ENCODE measurements at places on chromosomes 3 and 15. TPM values are rescaled to one million over a fixed set of nuclear protein-coding genes. Genes with fewer than 3 reads are reported as not detected.

Gene CCDC71
- total RNA-seq: 16.0 TPM

Gene FAM43A
- 2.6 TPM for total RNA-seq

Gene MCF2L2
- 3.8 TPM for total RNA-seq

Gene SLC24A5
- total RNA-seq: not detected

Gene EIF4E3
- 50.4 TPM for total RNA-seq

Gene CELF6
- total RNA-seq: 2.4 TPM

Gene SEC22A
- 11.5 TPM for total RNA-seq

Gene ECE2
- total RNA-seq: not detected

Gene SLC15A2
- 0.75 TPM for total RNA-seq

Gene SLC2A2
- total RNA-seq: not detected

Gene NEDD4
- total RNA-seq: 2.6 TPM

Gene RTP3
- not detected for total RNA-seq

Gene SLC9C1
- not detected for total RNA-seq

Gene FANCD2OS
- not detected for total RNA-seq

Gene PLA1A
- not detected for total RNA-seq

Gene GOLGA6L9
- 2.0 TPM for total RNA-seq

Gene ITGB5
- 0.85 TPM for total RNA-seq

Gene CFAP161
- not detected for total RNA-seq

Gene DAZL
- not detected for total RNA-seq

Gene CD86
- total RNA-seq: 0.69 TPM

Gene ZNF445
- 6.6 TPM for total RNA-seq

Gene OR5K2
- not detected for total RNA-seq

Gene ZDHHC19
- not detected for total RNA-seq

Gene LYZL4
- not detected for total RNA-seq

Gene CLDN16
- total RNA-seq: not detected

Gene UCN2
- not detected for total RNA-seq

Gene SHC4
- total RNA-seq: not detected

Gene TF
- total RNA-seq: 0.34 TPM

Gene CELSR3
- total RNA-seq: 4.9 TPM

Gene QARS1
- 264 TPM for total RNA-seq

Gene GATM
- total RNA-seq: 0.55 TPM

Gene RHCG
- total RNA-seq: not detected

Gene GHSR
- total RNA-seq: not detected

Gene KCNMB3
- total RNA-seq: 0.58 TPM

Gene MUC4
- not detected for total RNA-seq

Gene DPPA2
- not detected for total RNA-seq

Gene TGM5
- total RNA-seq: not detected

Gene NOX5
- not detected for total RNA-seq

Gene MEX3B
- total RNA-seq: 5.4 TPM

Gene SOX14
- total RNA-seq: not detected

Gene NAALADL2
- 0.30 TPM for total RNA-seq

Gene EPHB3
- total RNA-seq: 0.19 TPM
